ENCODE measurements at places on chromosomes 1 and 21.

DNA sequence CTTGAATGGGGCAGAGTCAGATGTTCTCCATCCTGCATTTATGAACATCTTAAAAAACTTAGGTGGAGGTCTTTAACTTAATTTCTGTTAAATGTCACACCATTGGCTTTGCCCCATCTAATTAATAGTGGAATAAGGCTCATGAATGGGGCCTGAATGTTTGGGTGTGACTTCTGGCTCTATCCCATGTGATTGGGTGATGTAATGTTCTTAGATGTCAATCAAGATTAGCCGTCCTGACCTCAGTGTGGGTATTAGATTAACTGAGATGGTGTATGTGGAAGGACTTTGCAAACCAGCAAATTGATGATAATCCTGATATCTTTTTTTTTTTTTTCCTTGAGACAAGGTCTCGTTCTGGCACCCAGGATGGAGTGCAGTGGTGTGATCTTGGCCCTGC is 38.1 kb downstream of the C1orf21 start:
- no peak for DNase-seq

DNA sequence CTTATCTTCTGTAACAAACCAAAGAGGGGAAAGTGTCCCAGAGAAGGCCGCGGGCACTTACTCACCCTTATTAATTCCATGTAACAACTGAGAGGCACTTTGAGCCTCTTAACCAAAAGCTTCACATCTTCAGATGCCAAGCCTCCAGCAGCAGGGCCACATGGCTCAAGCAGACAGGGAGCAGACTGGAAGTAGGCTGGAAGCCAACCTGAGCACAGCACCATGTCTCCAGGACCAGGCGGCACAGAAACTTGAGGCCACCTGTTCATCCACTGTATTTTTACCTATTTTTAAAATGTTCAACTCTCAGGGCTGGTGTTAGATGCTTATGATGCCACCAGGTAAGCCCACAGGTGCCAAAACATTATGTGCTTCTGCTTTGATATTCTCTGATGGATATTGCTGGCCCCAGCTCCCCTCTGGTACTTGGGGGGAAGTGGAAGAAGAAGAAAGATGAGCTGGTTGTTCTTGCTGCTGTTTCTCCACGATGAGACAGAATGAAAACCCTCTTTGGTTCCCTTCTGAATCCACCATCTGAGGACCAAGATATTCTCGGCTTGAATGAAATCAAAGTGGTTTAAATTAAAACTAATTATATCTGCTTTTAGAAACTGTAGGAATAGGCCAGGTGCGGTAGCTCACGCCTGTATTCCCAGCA is 30.6 kb upstream of the SDE2 start:
- DNase-seq, result no peak

- no peak for DNase-seq
Observed at GRCh38 chr21:36217743-36218142, 61.1 kb downstream of the DOP1B start.

DNA sequence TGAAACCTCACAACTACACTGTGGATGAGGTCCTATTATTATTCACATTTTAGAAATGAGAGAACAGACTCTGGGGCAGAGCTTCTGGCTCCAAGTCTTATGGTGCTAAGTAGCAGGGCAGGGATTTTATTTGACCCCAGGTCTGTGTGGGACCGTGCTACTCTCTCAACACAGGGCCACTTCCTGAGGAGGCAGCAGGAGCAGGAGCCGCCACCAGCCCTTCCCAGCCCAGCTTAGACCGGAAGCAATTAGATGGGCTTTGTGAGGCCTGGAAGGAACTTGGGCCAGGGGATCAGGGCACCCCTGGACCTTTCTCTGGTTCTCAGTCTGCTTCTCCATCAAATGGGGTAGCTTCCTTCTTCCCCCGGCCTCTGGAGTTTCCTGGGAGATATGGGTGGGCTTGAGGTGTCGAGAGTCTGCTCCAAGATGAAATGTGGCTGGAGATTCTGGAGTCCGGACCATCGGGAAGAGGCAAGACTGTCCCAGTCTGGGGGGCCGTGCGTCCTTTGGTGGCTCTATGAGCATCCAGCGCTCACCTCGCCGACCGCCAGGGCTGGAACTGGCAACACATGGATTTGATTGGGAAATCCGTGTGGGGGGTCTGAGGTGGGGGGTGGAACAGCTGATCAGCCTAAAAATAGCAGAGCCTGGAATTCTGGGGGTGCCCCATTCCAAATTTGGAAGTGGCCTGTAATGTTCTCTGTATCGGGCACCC is 136.8 kb downstream of the FOXD2 start:
- no peak for DNase-seq

DNA sequence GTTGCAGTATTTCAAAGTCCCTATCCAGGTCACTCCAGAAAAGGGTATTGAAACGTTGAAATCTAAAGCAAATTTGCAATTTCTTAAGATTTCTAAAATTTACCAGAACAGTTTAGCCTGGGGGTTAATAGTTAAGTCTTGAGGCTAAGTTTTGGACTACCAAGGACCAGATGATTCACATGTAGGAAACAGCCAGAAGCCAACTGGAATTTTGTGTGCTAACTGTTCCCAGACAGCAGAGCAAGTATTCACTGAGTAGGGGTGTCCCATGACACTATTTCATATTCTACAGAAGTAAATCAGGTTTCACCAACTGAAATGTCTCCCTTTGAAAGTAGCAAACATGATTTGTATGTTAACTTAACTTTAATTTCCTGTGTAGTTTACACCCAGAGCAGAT is 11.5 kb upstream of the C1orf105 start:
- no peak for DNase-seq

DNA sequence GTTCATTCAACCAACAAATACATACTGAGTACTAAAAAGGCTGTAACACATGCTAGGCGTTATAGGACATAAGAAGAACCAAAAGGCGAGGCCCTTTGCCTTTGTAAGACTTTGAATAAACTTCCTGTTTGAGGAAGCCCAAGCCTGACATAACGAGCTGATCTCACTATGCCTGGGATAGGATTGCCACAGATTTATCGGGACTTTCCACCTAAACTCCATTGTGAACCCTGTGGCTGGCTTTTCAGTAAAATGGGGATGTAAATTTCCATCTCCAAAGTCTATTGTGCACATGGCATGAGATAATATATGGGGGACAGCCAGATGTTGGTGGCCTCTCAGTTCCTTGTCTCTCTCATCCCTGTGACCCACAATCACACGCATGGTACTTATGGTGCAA is 41.9 kb downstream of the LMO4 start:
- no peak for DNase-seq

- no peak for DNase-seq
Observed at GRCh38 chr1:109048335-109048734, 6.4 kb upstream of the WDR47 start.

DNA sequence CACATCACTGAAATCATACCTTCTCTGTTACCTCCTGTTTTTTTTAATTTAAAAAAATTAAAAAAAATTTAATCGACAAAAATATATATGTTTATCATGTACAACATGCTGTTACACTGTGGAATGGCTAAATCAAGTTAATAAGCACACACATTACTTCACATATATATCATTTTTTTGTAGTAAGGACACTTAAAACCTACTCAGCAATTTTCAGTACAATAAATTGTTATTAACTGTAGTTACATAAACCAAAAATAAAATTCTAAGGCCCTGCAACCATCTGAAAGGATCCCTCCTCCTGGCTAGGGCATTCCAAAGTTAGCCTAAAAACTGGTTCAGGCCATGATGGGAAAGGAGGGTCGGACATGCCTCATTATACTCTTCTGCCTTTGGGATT is 23.6 kb upstream of the COQ8A start:
- no peak for DNase-seq

- no peak for DNase-seq
Observed at GRCh38 chr1:192887426-192887825, 78.6 kb downstream of the RGS2 start.

GRCh38 chr21:27060190-27060589 is 93.3 kb upstream of the ADAMTS5 start:
- no peak for DNase-seq

DNA sequence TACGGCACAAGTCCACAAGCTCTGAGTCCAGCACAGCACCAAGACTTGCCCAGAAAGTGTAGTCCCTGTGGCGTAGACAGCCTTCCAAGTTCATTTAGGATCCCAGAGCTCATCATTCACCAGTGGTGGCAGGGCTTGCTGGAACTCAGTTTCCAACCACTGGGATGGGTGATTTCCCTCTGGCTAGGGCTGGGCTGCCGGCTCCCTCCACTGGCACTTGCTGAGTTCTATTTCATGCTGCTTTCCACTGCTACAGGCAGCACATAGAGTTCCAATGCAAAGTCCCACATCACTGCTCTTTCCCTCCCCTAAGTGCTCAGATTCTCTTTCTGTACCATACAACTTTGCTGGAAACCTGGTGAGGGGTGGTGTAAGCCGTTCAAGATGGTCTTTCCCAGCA is 510.3 kb upstream of the TMPRSS15 start:
- DNase-seq, result no peak

All from NCI-H1436 treated with DMSO at 0.1 percent for 48 hours (cell line).